ENCODE measurements at places on chromosomes 7 and 10. TPM values are rescaled to one million over a fixed set of nuclear protein-coding genes. Genes with fewer than 3 reads are reported as not detected.

DNA sequence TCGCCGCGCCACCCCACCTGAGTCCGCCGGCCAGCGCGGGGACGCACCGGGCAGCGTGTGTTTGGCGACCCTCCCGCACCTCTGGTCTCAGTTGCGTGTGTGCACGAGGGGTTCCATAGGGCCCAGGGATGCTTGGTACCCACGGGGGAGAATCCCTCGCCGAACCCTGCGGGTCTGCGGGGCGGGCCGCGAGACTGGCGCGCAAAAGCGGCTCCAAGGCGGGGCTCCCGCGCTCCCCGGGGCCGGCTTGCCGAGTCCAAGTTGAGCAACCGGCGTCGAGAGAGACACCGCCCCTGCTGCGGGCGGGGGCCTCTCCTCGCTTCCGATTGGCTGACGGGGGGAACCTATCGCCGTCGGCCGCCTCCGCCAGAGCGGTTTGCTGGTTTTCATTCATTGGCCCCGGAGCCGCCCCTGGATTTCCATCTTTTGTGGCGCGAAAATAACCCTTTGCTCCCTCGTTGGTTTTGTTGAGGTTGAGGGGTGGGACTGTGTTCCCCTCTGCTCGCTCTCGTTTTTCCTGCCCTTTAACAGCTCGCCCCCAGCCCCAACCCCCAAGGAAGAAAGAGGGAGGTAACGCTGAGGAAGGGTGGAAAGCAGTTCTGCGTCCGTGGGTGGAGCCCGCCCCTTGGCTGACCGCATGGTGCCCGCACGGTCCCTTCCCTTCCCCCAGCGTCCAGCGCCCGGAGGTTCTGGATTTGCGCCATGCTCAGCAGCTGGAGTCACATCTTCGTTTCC is 4.0 kb upstream of the IGF2BP3 start:
- no peak for DNase-seq

FLNC gene
- polyA plus RNA-seq: 58.6 TPM

SP4 gene
- polyA plus RNA-seq: 2.5 TPM

- no peak for DNase-seq
These were observed 37.5 kb downstream of the HELLS start for GRCh38 chr10:94583124-94583523.

- DNase-seq: no peak
These were observed 115.5 kb upstream of the GALNT17 start for GRCh38 chr7:71016401-71016800.

- no peak for DNase-seq
These were observed 132.9 kb downstream of the RNLS start for GRCh38 chr10:88450201-88450600.

DNA sequence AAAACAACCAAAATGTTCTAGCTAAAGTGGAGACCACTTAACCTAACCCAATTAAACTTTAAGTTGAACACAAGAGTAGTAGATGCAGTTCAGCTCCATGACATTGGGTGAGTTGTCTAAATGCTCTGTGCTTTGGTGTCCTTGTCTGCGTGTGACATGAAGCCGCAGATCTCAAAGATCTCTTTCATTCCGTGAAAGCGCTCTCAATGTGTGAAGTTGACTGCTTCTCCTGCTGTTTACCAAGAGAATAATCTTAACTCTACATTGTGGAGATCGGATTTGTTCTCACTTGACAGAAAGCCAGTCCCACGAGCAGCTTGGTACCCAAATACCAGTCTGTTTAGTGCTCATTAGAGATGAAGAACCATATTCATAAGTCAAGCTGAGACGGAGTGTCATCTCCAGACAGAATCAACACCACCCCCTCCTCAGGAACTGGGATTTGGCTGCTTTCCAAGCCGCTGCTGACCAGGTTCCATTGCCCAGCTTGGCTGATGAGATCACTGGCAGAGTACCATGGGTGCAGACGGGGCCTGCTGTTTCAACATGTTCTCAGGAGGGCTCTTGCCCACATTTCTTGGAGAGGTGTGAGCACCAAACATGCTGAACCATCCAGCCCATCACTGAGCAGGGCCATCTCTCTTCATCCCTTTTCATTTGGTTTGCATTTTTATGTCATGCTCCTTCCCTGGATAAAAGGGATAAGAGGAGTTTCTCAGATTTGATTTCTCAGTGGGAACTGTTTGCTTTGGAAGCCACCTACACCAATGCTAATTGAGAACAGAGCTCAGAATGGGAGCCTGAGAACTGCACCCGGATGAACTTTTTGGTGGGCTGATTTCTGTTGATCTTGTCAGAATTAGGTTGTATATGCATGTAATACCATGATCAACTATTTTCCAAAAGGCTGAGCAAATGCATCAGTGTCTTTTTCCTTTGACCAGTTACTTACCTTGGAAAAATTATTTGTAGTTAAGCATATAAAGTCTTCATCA is 95.8 kb upstream of the AGBL3 start:
- DNase-seq: no peak

- DNase-seq: no peak
These were observed 19.4 kb downstream of the HIPK2 start for GRCh38 chr7:139758388-139758787.

DNA sequence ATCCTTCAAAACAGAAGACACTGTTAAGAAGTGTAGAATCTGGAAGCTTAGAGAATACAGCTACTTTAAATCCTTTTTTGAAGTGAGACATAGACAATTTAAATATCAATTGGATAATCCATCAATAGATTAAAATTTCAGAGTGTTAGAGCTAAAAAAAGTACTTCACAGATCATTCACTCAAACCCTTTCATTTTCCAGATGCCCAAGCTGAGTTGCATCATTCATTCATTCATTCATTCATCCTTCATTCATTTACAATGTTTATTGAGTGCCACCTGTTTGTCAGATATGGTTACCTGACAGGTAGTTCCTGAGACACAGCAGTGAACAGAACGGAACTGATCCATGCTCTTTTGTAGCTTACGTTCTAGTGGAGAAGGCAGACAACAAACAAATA is 290.7 kb upstream of the MTPN start:
- DNase-seq: no peak

NPFFR1 gene
- not detected for polyA plus RNA-seq

DNA sequence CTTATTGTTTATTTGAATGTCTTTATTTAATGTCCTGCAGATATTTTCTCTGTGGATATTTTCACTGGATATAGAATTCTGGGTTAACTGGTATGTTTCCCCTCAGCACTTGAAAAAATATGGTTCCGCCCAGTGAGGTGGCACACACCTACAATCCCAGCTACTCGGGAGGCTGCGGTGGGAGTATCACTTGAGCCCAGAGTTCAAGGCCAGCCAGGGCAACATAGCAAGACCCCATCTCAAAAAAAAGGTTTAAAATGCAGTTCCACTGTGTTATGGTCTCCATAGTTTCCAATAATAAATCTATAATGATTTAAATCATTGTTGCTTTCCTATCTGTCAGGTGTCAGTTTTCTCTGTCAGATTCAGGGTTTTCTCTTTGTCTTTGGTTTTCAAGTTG is 165.5 kb upstream of the STK17A start:
- no peak for DNase-seq

GRCh38 chr10:47329855-47330254 is 7.6 kb downstream of the GDF2 start:
- DNase-seq: no peak

SRI gene
- 102 TPM for polyA plus RNA-seq

- DNase-seq: no peak
These were observed 29.9 kb upstream of the COL1A2 start for GRCh38 chr7:94364816-94365215.

- no peak for DNase-seq
These were observed 63.1 kb upstream of the PDCD4 start for GRCh38 chr10:110808615-110809014.

SGCE gene
- polyA plus RNA-seq: 110 TPM

- peak; percentile 66 for DNase-seq
These were observed 171.3 kb downstream of the MAGI2 start for GRCh38 chr7:79282070-79282694.

OAT gene
- polyA plus RNA-seq: 112 TPM

- DNase-seq: no peak
These were observed 189.0 kb downstream of the ANKRD30A start for GRCh38 chr10:37314350-37314749.

GRCh38 chr7:1977059-1977875 is 255.5 kb downstream of the MAD1L1 start:
- no peak for DNase-seq

DNA sequence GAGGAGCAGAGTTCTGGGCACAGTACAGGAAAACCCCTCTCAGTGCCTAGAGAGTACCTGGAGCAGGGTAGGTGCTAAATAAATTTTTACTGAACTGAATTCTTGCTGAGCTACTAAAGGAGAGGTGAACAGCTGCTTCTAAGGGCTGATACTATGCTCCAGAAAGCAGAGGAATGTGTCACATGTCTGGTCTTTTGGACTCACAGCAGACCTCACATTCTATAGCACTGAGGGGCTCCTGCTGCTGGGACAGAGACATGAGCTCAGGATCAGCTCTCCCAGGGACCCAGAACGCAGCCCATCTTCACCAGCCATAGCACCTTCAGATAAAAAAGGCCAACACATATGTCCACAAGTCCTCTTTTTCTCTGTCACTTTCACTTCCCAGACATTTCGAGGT is 133.0 kb upstream of the KLF14 start:
- DNase-seq: no peak

- DNase-seq: no peak
These were observed 409.4 kb upstream of the FZD8 start for GRCh38 chr10:36051500-36051991.

DNA sequence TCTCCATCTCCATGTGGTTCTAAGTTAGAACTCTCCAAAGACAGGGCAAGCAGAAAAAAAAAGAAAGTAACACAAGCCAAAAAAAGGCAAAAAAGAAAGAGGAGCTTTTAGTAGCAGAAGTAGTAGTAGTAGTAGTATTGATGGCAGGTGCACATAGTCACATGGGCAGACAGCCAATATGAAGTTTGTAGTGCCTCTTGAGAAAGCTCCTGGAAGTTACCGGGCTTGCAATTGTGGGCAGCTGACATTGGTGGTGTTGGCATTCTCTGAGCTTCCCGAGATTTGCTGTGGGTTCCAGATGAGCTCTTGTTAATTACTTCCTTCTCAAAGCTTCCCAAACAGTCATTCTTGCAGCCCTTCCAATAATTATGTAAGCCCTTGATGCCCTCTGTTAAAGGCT is 1128.5 kb downstream of the TYW1 start:
- no peak for DNase-seq

RELN gene
- 4.3 TPM for polyA plus RNA-seq

C10orf105 gene
- polyA plus RNA-seq: 1.1 TPM

DNA sequence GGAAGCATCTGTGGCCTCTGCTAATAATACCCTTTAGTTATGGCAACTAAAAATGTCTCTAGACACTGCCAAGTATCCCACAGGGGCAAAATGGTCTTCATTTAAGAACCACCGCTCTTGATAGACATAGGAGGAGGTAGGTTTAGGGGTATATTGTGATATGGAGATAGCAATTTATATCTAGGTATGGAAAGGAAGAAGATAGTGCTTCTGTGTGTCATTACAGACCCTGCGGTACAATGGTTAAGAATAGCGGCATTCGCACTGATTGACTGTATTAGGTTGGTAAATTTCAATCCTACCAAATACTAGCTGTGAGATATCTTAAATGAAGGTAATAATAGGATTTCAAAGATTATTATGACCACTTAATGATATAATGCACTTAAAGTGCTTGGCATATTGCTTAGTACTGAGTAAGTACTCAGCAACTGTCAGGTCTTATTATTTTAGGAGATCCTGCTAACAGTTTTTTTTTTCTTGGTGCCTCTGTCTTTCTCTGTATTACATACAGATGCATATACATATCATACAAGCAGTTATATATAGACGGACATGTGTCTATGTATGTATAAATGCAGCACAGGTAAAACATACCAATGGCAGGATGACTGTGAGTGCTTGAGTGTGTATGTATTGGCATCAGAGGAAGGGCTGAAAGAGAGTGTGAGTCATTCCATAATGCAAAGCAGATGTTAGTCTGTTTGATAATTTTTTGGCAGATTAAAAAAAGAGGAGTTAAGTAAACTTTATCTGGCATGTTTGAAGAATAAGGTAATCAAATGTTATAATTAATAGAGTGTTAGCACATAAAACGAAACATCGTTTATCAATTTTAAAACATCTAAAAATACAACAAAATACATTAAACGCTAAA is 50.0 kb upstream of the ITGB8 start:
- DNase-seq: peak; percentile 52

DNA sequence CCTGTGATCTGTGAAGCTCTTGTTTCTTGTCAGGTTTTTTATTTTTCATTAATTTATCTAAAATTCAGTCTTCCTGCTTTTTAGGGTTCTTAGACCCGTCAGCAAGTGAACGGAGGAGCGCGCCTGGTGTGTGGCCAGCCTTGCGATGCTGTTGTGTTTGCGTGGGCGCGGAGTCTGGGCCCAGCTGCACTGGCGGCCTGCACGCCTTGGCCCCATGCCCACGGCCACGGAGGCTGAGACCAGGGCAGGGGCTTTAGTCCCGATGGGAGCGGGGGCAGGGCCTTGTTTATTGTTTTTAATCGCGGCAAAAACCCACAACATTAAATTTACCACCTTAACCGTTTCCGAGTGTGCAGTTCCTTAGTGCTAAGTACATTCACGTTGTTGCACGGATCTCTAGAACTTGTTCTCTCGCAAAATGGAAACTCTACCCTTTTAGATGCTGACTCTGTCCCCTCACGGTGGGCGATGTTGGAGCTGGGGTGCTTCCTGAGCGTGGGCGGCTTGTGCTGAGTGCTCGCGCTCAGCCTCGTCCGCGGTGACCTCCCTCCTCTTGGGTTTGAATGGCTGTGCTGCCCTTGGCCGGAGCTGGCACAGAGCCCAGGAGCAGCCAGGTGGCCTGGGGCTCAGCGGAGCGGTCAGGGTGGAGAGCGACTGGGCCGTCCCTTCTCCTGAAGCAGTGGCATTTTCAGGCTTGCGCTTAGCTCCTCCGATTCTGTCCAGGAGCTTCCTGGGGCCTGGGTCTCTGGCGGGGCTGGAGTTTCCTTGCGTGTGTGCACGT is 69.1 kb downstream of the INPP5A start:
- DNase-seq: no peak

AOAH gene
- polyA plus RNA-seq: not detected

CPA4 gene
- 54.9 TPM for polyA plus RNA-seq

EBLN1 gene
- polyA plus RNA-seq: not detected

CLCN1 gene
- not detected for polyA plus RNA-seq

DNA sequence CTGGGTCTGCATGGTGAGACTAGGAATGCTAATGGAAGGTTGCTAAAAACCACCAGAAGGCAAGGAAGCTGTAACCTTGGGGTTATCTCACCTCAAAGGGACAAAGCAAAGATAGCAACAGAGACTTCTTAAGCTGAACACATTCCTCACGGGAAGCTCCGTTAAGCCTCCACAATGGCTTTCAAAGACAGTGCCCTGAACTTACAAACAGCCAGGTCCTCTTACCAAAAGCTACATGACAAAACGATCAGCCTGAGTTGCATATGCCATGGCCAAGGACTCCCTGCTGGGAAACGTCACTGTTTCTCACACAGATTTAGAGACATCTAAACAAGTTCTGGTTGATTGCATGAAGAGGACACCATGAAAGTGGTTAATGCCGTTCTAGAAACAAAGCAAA is 52.7 kb downstream of the HTR5A start:
- DNase-seq: no peak

LIPN gene
- not detected for polyA plus RNA-seq

ZNF804B gene
- not detected for polyA plus RNA-seq

- peak; percentile 71 for DNase-seq
These were observed 295.4 kb downstream of the PRPF18 start for GRCh38 chr10:13882119-13882711.

NUPR2 gene
- not detected for polyA plus RNA-seq

- no peak for DNase-seq
These were observed 44.0 kb downstream of the OAT start for GRCh38 chr10:124374535-124375352.
